ENCODE measurements at places on chromosomes 7 and 10. TPM values are rescaled to one million over a fixed set of nuclear protein-coding genes. Genes with fewer than 3 reads are reported as not detected.

Gene PAX4
- total RNA-seq: not detected

Gene LAMB4
- not detected for total RNA-seq

Gene RELN
- not detected for total RNA-seq

Gene ACBD7
- 2.1 TPM for total RNA-seq

DNA sequence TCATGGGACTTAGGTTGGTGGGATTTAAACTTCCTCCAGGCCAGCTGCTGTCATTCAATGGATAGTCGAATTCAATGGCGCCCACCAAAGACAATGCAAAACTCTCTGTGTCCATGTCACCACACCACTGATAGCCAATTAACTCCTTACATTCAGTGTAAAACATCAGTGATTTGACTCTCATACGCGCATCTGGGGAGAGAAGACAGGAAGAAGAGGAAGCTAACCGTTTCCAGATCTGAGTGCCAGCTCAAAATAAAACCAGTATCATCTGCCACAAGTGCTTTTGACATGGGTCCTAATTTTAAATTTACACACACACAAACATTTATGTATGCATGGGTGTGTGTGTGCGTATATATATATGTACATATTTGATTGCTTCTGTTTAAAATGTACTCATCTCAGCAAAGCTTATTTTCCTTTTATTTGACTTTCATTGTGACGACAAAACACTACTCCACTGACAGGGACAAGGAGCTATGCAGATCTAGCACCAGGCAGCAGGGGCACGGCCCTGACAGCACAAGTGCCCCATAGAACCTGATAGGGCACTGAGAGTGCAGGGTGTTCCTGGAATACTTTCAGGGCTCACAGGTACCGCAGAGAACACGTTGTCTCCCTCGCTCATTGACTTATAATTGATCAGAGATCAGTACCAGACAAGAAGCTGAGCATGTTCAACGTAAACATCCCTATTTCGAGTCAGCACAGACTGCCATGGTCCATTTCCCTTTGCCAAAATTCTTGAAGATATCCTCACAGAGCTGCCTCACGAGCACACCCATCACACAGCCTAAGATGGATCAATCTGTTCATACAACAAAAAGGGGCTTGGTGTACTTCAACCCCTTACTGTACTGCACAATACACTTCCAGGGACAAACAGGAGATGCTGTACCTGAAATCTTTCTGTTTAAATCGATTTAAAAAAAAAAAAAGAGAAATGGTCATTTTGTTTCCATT lies 176.1 kb downstream of the COBL start:
- H3K27me3 ChIP-seq: peaks cover 13% of the 10 kb centered on the region
- H3K27ac ChIP-seq: peak overlapping the region; percentile 1
- peaks cover 28% of the 10 kb centered on the region for H3K4me1 ChIP-seq
- H3K36me3 ChIP-seq: no peaks in the 10 kb centered on the region
- DNase-seq: no peak

GRCh38 chr10:45673074-45673648 lies 589 bp upstream of the ZFAND4 start:
- H3K27ac ChIP-seq: no peak overlapping the region
- peaks cover 14% of the 10 kb centered on the region for H3K36me3 ChIP-seq
- H3K27me3 ChIP-seq: no peaks in the 10 kb centered on the region
- H3K4me3 ChIP-seq: peak overlapping the region; percentile 79
- H3K4me1 ChIP-seq: peaks cover 33% of the 10 kb centered on the region

GRCh38 chr7:8035647-8036518 lies 67.3 kb downstream of the GLCCI1 start:
- H3K27me3 ChIP-seq: no peaks in the 10 kb centered on the region
- H3K4me1 ChIP-seq: peaks cover 19% of the 10 kb centered on the region
- no peak for DNase-seq
- H3K36me3 ChIP-seq: peaks cover 21% of the 10 kb centered on the region
- no peak overlapping the region for H3K27ac ChIP-seq
- H3K4me3 ChIP-seq: no peak overlapping the region

- peaks cover 22% of the 10 kb centered on the region for H3K36me3 ChIP-seq
- DNase-seq: no peak
- H3K27me3 ChIP-seq: no peaks in the 10 kb centered on the region
- H3K4me1 ChIP-seq: no peaks in the 10 kb centered on the region
- H3K27ac ChIP-seq: no peak overlapping the region
- no peak overlapping the region for H3K4me3 ChIP-seq
These were observed 79.6 kb downstream of the NSUN6 start for GRCh38 chr10:18571780-18572179.

- H3K4me3 ChIP-seq: no peak overlapping the region
- peaks cover 26% of the 10 kb centered on the region for H3K4me1 ChIP-seq
- no peaks in the 10 kb centered on the region for H3K36me3 ChIP-seq
- no peaks in the 10 kb centered on the region for H3K27me3 ChIP-seq
- no peak for DNase-seq
These were observed 225.6 kb downstream of the AHR start for GRCh38 chr7:17523813-17524739.

GRCh38 chr10:76202777-76203176 lies 771.4 kb downstream of the LRMDA start:
- no peak for DNase-seq
- no peaks in the 10 kb centered on the region for H3K36me3 ChIP-seq
- H3K27ac ChIP-seq: no peak overlapping the region

DNA sequence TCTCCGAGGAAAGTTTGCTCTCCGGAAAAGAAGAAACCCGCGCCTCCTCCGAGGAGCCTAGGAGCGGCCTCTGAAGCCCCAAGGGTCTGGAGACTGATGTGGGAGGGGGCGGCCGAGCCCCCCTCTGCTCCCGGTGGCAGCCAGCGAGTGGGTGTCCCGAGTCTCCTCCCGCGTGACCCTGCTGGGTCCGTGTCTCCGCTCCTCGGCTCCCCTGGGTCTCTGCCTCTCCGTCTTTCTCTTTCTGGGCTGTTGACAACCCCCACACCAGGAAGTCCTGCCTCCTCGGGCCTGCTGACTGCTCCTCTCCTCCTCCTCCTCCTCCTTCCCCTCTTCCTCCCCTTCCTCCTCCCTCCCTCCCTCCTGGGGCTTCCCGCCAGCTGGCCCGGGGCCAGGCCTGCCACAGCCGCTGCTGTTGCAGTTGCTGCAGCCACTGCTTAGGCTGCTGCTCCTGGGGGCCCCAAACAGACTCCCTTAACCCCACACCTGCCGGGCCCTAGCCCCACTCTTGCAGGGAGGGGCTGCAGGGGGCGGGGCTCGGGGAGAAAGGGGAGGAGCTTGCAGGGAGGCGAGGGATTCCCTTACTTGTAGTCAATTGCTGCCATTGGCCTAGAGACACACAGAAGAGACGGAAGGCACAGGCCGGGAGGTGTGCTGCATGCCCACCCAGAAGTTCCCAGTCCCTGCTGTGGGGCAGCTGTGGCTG lies at the start of gene TSC22D4:
Gene TSC22D4 (minus strand): TSS at position 257 of the 703 bp plus-strand sequence. CDS start 1,176 bp downstream, outside the sequence.
- peak within 1 kb of the TSS; percentile 99 for H3K4me3 ChIP-seq
- H3K36me3 ChIP-seq: peaks cover 36% of the 10 kb centered on the region
- H3K4me1 ChIP-seq: peaks cover 40% of the 10 kb centered on the region
- H3K27me3 ChIP-seq: no peaks in the 10 kb centered on the region
- peak within 1 kb of the TSS; percentile 93 for H3K27ac ChIP-seq

All from activated CD4-positive, alpha-beta memory T cell treated with anti-CD3 and anti-CD28 coated beads, Interleukin-2, amount 10 ng/mL, durations not matched to agents 7 days and 5 days (primary cell).